Fibroblast of upper back skin (primary cell): ENCODE measurements at places on chromosomes 1 and 21.

DNA sequence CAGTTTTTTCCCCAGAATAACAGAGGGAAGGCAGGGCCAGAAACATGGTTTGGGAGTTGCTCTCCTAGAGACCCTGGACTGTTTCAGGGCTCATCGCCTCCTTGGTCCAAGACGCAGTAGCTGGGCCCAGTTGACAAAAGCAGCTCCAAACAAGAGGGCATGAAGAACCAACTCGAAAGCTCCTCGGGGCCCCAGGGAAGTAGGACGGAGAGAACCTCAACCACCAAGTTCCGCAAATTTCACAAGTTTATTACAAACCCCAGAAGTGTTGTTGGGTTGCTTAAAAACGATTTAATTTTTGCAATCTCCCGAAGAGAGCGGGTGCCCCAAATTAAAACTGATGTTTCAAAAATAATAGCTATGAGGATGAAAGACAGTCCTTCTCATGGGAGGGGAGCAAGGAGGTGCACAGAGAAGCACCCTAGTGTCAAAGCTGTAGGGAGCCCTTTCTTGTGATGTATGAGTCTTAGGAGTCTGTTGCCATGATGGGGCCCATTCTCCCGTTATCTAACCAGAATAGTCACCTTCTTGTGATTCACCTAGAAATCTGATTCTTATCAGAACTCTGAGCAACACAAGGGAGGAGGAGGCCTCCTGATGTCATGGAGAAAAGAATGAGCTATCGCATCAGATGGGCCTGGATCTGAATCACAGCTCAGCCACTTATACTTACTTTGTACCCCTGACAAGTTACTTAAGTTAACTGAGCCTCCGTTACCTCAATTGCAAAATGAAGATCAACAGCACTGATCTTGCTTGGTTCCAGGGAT lies 165.7 kb upstream of the IRF2BP2 start:
- no peak for DNase-seq

GRCh38 chr1:160637821-160638539 lies 8.9 kb downstream of the SLAMF1 start:
- DNase-seq, result no peak

DNA sequence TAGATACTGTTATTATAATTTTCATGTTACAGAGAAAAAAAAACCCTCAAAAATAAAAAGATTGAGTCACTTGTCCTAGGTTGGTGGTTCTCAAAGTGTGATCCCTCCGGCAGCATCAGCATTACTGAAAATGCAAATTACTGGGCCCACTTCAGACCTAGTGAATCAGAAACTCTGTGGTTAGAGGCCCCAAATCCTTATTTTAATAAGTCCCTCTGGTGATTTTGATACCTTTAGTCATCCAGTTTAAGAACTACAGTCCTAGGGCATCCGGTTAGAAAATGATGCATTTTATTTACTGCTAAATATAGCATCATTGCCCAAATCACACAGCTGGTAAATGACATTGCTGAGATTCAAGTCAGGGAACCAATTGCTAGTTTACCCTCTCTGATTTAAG lies 203.7 kb upstream of the RUNX1 start:
- peak; percentile 58 for DNase-seq

GRCh38 chr1:90204023-90204590 lies 209.2 kb downstream of the ZNF326 start:
- DNase-seq, result no peak

DNA sequence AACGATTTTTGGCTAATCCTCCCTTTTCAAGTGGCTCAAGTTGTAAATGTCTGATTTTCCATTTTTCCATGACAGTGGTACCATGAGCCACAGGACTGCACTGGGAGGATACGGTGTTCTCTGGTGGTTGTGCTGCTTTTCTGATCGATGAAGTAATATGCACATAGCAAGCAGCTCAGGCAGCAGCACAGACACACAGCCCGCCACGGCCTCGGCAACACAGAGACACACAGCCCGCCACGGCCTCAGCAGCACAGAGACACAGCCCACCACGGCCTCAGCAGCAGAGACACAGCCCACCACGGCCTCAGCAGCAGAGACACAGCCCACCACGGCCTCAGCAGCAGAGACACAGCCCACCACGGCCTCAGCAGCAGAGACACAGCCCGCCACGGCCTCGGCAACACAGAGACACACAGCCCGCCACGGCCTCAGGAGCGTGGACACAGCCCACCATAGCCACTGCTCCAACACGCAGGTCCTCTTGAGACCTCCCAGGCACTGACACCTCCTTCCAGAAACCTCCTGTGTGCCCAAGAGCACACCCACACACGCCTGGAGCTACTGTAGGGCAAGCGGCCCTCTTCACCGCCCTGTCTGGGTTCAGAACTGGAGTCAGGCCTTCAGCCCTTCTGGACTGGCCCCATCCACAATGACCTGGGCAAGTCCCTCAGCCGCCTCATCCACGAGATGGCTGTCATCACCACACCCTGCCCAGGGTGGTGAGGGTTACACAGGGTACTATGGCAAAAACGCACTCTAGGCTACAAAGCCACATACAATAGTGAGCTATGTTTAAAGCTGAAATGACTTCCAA lies 10.4 kb downstream of the PTTG1IP start:
- DNase-seq, result no peak

DNA sequence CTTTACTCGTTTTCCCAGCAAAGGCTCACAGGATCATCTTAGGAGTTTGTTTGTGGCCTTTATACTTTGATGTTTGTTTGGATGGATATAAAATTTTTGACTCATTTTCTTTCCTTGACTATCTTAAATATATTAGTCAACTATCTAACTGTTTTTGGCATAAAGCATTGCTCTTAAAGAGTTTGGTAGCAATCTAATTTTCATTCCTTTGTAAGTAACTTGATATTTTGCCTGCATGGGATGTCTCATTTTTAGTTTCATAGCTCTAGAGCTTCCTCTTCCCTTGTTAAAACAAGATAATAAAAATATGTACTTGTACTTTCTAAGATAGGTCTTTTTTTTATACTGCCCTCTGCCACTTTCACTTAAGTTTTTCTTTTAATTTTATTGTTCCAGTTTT lies 161.9 kb downstream of the MAGI3 start:
- peak; percentile 4 for DNase-seq

DNA sequence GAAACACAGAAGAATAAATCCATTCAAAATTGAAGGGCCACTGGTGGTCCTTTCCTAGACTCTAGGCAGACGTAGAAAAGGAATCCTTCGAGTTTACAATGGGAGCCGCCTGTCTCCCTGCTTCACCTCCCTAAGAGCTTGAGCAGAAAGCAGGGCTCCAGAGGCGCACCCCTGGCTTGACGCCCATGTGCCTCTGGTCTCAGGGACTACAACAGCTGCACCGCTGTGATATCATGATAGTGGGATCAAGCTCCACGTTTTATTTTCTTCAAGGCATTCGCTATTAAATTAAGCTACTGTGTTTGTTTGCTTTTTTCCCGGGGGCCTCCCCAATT lies 403 bp upstream of the C1orf122 start:
- no peak for DNase-seq

DNA sequence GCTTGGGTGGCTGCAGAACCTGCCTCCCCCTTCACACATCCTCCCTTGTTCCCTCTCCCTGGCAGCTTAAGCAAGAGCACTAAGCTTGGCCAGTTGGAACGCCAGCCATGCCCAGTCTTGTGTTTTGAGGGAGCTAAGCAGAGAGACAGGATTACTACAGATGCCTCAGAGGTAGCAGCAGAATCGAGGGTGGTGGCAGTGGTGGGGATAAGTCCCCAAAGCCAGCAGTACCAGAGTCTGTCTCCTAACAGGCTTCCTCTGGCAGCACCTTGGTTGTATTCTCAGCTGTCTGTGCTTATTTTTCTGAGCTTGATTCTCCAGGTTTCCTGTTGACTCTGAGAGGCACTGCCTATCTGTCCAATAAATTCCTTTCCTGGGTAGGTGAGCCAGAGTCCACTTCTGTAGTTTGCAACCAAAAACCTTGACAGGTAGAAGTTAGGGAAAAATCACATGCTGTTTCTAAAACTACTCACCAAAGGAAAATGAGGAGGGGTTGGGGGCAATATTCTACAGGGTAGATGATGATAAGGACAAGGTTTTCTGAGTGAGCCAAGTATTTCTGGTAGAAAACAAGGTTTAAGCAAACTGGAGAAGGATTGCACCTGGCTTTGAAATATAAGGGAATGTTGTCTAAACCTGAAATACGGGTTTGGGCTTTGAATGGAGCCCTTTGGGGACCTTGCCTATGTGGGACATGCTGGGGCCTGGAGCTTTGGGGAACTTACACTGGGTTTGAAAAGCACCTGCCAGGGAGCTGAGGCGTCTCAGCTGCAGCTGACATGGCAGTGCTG lies 100.8 kb downstream of the PBX1 start:
- no peak for DNase-seq

DNA sequence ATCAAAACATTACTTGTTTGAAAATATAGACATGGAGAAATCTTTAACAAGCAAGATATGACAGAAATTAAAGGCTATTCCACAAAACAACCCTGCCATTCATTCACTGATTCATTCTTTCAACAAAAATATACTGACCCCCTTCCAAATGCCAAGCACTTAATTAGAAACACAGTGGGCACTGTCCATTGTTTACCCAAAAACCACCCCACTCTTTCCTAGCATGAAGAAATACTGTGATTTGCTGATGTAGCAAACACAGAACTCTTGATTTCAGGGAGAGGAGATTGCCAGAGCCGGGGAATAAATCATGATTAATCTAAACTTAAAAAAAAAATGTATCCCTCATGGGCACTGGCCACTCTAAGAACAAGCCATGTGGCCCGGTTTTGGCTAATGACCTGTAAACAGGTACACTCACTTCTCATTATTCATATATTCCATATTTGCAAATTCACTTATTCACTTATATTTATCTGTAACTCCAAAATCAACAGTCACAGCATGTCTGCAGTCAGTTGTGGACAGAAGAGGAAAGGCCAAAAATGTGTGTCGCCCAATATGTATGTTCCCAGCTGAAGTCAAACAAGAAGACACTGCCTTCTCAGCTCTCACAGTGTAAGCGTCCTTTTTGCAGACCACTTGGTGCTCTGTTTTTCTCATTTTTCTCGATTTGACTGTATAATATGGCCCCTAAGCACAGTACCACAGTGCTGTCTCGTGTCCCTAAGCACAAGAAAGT lies 133.1 kb downstream of the SMYD3 start:
- DNase-seq, result no peak

DNA sequence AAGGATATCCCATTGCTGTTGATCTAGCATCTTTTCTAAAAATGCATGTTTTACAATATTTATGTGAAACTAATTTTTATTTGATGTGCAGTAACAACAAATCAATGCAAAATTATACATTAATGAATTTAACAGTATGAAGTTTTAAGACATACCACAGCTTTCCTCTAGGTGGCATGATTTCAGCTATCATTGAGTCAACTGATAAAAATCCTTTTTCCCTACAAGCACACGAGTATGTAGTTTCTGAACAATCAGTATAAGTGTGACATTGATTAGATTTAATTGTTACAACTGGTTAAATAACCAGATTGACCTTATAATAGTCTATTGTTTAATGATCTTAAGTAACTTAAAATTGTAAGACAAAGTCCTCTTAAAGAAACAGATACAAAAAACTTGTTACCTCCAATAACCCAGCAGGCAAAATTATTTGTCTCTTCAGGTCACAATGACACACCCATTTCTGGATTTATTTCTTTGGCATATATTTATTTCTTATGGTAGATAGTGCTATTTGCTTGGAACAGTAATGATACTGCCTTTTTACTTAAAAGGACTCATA lies 5.8 kb upstream of the TGFB2 start:
- peak; percentile 44 for DNase-seq
